ENCODE measurements at places on chromosomes 7 and 10. TPM values are rescaled to one million over a fixed set of nuclear protein-coding genes. Genes with fewer than 3 reads are reported as not detected.

DNA sequence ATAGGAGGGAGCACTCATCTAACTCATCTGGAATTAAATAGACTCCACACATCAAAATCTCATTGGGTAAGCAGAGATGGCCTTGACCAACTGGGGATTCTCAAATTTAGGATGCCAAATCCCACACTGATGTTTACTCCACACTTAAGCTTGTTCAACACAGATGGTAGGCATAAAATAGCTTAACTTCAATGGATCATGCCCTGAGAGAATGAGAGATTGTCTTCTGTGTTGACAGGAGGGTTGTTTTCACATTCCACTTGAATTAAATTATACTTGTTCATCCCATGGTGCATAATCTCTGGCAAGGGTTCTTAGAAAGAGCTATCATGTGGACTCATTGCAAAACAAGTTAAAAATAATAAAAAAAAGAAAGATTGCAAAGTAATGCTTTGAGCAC is 391.4 kb downstream of the PLXDC2 start:
- DNase-seq: no peak

DNA sequence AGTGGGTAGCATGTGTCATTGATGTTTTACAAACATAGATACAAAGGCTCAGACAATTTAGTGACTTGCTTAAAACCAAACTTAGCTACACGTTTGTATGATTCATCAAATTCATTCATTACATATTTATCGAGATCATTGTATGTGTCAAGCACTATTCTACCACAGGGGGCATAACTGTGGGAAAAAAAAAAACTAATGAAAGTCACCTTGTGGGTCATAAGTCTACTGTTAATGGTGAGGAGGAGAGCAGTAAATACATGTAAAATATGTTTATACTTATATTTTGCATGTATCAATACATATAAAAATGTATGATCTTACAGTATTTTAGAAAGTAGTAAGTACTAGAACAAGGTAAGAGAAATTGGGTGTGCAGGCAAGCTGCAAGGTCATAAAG is 933.8 kb downstream of the IPMK start:
- no peak for DNase-seq

Gene CTAGE8
- 0.23 TPM for polyA plus RNA-seq

DNA sequence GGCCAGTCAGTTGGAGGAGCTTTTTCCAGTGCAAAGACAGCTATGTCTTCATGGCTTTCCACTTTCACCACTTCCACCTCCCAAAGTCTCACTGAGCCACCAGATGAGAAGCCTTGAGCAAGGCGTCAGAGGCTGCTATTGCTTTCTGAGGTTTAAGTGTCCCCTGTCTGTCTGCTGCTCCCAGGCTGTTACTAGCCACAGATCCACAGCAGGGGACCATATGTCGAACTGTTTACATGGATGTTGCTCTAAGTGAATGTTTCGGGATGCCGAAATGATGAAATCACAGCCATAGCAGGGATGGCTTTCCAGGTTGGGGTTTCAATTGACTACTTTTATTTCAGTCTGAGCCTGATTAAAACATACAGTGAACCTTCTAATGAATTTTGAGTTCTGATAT is 88.5 kb downstream of the AVL9 start:
- DNase-seq: no peak

- no peak for DNase-seq
Observed at GRCh38 chr7:84258628-84259027, 64.0 kb upstream of the SEMA3A start.

Gene IDI2
- 0.23 TPM for polyA plus RNA-seq

GRCh38 chr10:113718969-113719822 is 32.3 kb upstream of the PLEKHS1 start:
- DNase-seq: no peak

Gene ANKIB1
- polyA plus RNA-seq: 8.1 TPM

Gene VIPR2
- polyA plus RNA-seq: 7.3 TPM

GRCh38 chr7:124801330-124801895 is 35.8 kb upstream of the GPR37 start:
- DNase-seq: no peak

- DNase-seq: no peak
Observed at GRCh38 chr10:106436123-106436715, 728.3 kb downstream of the SORCS1 start.

DNA sequence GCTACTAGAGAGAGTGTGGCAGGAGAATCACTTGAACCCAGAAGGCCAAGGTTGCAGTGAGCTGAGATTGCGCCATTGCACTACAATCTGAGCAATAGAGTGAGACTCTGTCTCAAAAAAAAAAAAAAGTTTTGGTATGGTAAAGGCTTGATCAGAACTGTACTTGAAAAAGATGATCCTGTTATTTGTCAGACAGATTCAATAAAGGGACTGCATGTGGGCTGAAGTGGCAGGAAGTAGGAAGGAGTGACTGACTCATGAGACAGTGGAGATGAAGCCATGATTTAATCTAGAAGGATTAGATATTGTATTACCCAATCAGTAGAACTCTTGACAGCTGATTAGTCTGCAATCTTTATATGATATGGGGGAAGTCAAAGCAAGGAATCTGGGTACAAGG is 2.7 kb upstream of the TMEM254 start:
- DNase-seq: no peak

DNA sequence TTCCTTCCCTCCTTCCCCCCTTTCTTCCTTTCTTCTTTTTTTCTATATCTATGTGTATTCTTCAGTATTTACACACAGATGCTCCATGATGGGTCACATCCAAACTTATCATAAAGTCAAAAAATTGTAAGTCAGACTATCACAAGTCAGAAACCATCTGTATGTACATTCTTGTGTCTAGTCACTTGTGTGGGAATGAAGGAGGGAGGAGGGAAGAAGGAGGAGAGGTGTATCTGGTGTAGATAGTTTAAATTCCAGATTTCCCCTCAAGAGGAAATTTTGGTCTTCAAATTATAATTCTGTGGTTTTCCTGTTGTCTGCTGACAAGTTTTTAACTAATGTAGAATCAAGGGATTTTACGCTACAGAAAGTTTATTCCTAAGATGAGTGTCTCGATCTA is 287.2 kb downstream of the ETV1 start:
- no peak for DNase-seq

- DNase-seq: peak; percentile 57
Observed at GRCh38 chr7:143487566-143487965, 9.9 kb downstream of the TAS2R41 start.

DNA sequence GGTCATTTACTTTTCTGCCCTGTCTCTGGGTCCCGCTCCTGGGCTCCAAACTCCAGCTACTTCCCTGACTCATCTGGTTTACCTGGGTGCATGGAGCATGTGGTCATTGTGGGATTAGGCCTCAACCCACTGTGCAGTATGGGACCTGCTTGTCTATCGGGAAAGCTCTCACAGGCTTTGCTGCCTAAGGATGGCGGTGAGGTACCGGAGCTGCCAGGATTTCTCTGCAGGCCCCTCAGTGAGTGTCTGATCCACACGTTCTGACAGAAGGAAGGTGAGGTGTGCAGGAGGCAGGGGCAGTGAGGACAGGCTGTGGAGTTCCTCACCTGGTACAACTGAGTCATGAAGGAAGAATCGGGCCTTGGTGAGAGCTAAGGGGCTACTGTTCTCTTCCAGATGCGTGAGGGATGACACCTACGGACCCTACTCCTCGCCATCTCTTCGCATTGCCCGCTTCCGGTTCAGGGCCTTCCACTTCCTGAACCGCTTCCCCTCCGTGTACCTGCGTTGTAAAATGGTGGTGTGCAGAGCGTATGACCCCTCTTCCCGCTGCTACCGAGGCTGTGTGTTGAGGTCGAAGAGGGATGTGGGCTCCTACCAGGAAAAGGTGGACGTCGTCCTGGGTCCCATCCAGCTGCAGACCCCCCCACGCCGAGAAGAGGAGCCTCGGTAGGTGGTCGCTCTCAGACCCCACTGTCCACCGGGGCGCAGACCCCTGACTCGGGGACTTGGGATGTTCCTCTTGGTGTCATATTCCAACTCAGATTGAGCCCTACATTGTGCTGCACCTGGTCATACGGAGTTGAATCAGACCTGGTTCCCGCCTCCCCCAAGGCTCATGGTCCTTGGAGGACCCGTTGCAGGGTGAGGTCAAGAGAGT is 56.7 kb downstream of the C10orf120 start:
- DNase-seq: no peak

GRCh38 chr7:43700059-43700501 is 29.2 kb downstream of the COA1 start:
- DNase-seq: no peak

GRCh38 chr10:35320341-35320740 is 16.0 kb upstream of the CCNY start:
- no peak for DNase-seq

GRCh38 chr7:105213611-105214010 is 175.1 kb downstream of the SRPK2 start:
- DNase-seq: no peak

- no peak for DNase-seq
Observed at GRCh38 chr7:132881317-132881716, 200.6 kb downstream of the CHCHD3 start.

GRCh38 chr7:133753513-133753912 is 373.6 kb upstream of the LRGUK start:
- no peak for DNase-seq

DNA sequence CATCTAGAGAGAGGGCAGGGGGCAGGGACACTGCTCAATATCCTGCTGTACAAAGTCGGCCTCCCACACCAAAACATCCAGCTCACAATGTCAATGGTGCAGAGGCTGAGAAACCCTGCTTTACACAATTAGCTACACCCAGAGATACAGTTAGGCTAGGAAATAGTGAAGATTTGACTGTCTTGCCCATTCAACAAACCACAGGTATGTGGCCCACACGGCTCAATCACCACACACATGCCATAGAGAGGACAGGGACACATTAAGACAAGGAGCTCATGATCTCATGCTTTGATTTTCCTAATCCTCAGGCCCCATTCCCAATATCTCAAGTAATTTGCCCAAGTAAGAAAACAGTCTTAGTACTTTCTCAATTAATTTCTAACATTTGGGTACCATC is 110.4 kb downstream of the OSBPL3 start:
- no peak for DNase-seq

- DNase-seq: no peak
Observed at GRCh38 chr7:73904219-73905137, 43.5 kb downstream of the TMEM270 start.

DNA sequence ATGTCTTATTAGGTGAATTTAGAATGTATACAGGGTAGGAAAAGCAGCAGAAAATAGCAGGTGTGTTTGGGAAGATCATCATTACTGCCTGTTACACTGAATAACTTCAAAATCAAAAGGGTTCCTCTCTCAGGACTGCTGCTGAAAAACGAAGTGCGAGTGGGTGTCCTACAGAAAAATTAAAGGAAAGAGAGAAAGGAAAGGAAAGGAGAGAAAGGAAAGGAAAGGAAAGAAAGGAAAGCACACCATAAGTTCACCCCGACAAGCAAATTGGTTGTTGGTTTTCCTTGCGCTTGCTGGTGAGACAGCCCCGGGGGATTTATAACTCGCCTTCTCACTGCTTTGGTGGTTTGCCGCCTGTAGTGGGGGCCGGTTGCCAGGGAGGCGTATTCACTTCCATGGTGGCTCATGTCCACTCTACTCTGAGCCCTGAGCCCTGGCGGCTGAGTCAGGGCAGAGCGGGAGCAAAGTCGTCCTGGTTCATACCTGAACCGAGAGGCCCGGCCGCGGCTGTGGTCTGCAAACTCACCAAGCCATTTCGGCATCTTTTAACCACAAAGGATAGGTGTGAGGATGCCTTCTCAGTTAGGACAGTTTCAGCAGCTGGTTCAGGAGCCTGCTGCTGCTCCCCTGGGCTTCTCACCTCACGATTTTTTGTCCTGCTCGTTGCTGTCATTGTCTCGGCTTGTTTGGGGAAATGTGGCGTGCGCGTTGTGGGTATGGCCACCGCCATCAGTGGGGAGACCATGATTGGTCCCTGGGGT is 26.1 kb downstream of the INPP5A start:
- DNase-seq: no peak

- no peak for DNase-seq
Observed at GRCh38 chr7:117011419-117012260, 58.3 kb downstream of the ST7 start.

DNA sequence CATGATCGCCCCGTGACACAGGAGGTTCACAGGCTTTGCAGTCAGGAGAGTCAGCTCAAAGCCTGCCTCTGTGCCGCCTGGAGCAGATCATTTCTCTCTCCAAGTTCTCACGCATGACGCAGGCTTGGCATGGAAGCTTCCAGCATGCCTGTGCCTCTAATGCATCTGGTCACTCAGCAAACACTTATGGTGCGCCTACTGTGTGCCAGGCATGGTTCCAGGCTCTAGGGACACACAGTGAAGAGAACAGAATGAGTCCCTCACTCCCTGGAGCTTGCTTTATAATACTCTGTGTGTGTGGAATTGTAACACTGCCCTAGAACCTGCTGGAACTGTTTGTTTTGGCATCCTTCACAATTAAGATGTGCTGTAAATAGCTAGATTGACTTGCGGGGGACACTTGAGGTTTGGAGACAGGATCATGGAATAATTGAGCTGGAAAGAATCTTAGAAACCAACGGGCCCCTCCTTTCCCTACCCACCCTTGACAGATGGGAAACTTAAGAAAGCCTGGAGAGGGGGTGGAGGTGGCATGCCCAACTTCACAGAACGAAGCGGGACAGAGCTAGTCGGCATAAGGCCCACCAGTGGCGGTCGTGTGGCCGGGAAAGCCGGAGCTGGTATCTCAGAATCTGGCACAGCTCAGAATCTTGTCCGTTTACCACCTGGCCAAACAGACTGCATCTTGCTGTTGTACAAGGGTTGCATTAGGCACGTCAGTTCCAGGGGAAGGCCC is 4.6 kb upstream of the MYH16 start:
- DNase-seq: no peak

DNA sequence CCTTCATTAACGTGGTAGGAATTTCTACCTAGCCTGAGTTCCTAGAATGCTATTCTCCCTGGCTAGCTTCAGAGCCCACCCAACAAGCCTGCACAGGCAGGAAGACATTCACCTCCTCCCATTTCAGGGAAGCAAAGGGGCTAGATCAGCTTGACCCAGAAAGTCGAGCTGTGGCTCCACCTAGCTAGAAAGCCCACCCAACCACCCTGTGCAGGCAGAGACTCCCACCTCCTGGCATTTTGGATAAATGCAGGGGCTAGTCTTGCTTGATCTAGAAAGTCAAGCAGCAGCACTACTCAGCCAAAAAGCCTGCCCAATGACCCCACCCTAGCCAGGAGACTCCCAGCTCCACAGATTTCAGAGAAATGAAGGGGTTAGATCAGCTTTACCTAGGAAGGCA is 479.5 kb downstream of the SDK1 start:
- no peak for DNase-seq

DNA sequence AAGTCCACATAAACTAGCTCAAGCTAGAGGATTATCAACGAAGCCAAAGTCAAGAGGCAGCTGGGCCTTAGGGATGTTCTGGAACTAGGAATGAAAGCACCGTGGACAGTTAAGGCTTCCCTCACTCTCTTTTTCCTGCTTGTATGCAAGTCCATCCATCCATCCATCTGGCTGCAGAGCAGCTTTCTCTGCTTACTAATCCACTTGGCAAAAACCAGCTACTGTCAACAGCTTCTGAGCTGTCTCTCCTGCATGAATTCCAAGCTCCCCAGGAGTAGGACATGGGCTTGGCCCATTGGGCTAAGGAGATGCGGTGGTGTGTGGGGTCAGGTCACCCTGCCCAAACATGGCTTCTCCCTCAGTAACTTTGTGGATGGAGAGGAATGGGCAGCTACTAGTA is 66.2 kb downstream of the NAMPT start:
- DNase-seq: no peak

- peak; percentile 63 for DNase-seq
Observed at GRCh38 chr7:14761510-14762296, 140.8 kb downstream of the DGKB start.

- DNase-seq: no peak
Observed at GRCh38 chr10:58771863-58772262, 259.2 kb downstream of the BICC1 start.
